Right ventricle myocardium superior (tissue), 1 donor: ENCODE measurements at places on chromosomes 12 and 14. TPM values are rescaled to one million over a fixed set of nuclear protein-coding genes. Genes with fewer than 3 reads are reported as not detected.

The CCDC177 gene
- total RNA-seq, result not detected

DNA sequence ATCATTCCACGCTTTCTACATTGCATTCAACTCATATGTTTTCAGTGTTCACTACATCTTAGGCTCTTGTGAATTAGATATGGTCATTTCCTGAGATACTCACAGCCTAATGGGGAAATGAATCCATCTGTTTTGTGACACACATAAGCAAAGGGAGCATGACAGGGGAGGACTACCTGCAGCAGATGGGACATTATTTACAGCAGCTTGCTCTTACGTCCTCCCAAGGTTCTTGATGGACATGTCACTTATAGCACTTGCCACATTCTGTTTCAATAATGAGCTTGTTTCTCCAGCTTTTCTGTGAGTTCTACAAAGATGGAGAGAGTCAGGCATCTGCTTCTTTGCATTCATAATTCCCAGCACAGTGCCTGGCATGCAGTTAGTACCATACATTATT is 1509.6 kb upstream of the TMEM132C start:
- DNase-seq, result no peak

DNA sequence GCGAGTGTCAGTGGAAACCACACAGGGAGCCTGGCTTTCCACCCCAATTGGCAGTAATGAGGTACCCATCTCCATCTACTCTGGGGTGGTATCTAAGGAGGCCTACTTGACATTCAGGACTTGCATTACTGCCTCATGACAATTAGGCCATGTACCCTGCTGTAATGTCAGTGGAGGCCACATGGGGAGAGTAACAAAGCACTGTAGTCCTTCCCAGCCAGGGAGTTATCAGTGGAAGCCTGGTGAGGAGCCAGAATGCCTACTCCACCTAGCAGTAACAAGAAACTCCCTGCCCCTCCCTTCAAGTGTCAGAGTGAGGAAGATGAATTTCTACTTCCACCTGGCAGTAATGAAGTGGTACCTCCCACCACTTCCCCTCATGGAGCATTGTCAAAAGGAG is 12.5 kb downstream of the TIMM9 start:
- DNase-seq, result no peak

- no peak for DNase-seq
These were observed 1.8 kb upstream of the RAB5B start for GRCh38 chr12:55972042-55972441.

DNA sequence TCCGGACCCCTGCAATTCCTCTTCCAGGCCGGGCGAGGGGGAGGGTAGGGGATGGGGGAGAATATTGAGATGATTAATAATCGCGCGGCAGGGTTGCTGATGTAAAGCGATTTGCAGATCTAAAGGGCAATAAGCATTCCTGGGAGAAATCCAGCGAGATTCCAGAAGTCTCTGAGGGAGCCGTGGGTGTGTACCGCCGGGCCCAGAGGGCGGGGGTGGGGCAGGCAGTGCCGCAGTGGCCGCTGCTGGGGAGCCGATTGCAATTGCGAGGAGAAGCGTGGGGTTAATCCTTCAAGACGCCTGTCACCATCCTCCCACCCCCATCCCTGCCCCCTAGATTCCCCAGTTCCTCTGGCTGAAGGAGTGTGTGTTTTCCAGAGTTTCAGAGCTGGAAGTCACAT is 16.4 kb downstream of the FOS start:
- peak; percentile 77 for DNase-seq

- no peak for DNase-seq
These were observed 3.0 kb upstream of the FNTB start for GRCh38 chr14:64983439-64984310.

GRCh38 chr12:15116983-15117382 is 104.2 kb downstream of the RERG start:
- no peak for DNase-seq

GRCh38 chr12:77488041-77488620 is 342.6 kb upstream of the NAV3 start:
- no peak for DNase-seq

The OAS2 gene
- 3.7 TPM for total RNA-seq

DNA sequence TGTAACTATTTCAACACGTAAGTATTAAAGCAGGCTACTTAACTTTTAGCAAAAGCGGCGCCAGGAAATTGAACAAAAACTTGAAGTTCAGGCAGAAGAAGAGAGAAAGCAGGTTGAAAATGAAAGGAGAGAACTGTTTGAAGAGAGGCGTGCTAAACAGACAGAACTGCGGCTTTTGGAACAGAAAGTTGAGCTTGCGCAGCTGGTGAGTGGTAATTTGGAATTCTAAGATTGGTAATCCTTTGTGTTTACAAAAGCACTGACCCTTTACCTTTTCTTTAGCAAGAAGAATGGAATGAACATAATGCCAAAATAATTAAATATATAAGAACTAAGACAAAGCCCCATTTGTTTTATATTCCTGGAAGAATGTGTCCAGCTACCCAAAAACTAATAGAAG is 4.0 kb downstream of the PNN start:
- DNase-seq, result no peak

GRCh38 chr14:50432131-50432530 is 35.5 kb upstream of the CDKL1 start:
- DNase-seq, result no peak

DNA sequence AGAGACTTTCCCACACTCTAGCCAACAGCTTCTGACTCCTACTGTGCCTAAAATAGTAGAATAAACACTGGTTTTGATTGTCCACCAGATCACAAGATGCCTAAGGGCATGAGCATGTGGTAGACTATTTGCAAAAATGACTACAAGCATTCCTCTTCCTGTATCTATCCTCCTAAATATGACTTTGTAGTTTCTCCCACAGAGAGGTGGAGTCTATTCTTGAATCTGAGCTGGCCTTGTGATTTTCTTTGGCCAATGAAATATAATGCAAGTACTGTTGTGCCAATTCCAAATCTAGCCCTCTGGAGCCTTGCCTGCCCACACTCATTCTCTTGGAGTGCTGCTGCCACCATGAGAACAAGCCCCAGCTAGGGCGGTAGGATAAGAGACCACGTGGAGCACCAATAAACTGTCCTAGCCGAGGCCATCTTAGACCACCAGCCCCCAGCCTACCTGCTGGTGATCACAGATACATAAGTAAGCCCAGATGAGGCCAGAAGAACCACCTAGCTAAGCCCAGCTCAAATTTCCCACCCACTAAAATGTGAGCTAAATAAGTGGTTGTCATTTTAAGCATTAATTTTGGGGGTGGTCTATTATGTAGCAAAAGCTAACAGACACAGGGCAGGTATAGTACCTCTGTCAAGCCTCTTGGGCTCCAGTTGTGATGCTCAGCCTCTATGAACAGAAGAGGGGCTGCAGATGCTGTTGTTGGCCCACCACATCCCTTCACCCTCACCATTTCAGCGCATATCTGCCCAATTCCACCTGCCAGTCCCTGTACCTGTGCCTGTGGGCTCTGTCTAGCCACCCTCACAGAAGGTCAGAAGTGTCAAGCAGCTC is 17.9 kb downstream of the ZFP36L1 start:
- no peak for DNase-seq

The TMEM120B gene
- total RNA-seq, result 9.1 TPM

The PXN gene
- 47.1 TPM for total RNA-seq

DNA sequence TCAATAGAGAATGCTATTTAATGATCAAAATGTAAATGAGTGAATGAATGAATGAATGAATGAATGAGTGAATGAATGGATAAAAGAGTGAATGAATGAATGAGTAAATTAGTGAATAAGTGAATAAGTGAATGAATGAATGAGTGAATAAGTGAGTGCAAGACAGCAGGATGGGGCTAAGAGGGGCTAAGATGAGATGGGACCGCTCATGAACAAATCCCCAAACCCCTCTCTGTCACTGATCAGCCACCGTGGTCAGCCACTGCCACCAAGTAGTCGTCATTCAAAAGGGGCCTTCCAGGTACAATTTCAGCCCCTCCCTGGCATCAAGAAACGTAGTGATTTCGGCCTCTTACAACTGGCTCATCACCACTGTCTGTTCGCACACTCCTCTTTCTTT is 79.2 kb downstream of the BCL11B start:
- no peak for DNase-seq

The KRT75 gene
- not detected for total RNA-seq

The GSKIP gene
- 11.1 TPM for total RNA-seq

DNA sequence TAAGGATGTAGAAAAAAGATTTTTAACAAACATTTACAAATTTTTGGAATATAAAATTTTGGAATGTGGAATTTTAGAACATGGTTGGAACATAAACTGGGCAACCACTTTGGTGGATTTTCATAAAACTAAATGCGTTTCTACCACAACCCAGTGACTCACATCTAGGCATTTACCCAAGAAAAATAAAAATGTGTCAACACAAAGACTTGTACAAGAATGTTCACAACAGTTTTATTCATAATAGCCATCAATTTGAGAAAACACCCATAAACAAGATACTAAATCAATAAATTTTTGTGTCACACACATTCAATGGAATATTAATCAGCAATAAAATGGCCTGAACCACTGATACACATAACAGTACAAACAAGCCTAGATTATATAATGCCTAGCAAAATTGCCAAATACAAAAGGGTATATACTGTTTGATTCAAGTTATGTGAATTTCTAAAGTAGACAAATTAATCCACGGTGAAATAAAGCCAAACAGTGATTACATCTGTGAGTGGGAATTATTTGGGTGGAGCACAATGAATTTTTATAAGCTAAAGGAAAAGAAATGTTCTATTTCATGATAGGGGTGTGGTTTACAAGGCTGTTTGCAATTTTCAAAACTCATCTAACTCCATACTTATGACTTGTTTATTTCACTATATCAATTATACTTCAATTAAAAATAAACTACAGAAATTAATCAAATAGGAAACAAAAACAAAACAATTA is 415.2 kb upstream of the OR4E1 start:
- no peak for DNase-seq

GRCh38 chr14:101008631-101009336 is 105.3 kb upstream of the RTL1 start:
- no peak for DNase-seq

DNA sequence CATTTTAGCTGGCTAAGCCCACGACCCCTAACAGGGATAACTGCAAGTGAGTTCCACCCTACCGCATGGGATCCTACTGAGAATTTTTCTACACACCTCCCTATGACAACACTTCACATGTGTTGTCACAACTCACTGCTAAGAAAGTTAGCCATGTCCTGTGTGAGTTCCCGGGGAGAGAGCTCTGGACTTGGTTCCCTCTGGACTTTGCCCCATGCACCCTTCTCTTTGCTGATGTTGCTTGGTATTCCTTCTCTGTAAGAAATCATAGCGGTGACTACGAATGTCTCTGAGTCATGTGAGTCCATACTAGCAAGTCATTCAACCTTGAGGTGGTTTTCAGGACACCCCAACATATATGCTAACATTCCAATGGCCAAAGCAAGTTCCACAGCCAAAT is 9.5 kb upstream of the CDKN3 start:
- DNase-seq, result no peak

DNA sequence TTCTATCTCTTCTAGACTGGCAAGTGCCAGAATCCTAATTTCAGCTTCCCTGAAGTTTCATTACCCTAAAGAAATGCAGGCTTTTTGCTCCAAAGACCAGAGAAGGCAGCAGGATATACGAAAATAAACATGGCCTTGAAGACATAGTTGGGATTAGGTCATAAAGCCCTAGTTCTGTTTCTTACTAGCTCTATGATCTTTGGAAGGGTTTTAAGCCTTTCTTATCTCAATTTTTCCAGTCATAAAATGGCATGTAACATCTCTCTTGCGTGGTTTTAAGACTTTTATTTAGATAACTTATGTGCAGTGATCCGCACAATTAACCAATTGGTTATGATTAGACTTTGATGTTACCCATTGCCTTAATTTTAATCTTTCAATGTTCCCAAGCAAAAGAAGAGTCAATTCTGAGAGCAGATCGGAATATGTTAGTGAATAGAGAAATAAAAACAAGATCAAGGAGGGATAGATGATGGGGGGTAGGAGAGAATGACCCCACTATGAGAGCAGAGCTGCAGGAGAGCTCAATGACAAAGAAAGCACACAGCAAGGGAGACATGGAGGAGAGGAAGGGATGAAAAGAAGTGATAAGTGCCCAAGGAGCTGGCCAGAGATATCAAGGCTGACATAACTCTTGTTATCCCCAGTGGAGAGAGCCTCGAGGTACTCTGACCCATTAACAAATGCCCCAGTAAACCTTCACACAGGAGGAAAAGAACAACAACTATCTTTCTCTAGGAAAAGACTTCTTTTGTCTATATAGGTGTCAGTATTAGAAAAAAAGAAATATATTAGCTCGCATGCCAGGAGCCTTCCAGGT is 53.0 kb upstream of the ANP32D start:
- DNase-seq, result no peak

DNA sequence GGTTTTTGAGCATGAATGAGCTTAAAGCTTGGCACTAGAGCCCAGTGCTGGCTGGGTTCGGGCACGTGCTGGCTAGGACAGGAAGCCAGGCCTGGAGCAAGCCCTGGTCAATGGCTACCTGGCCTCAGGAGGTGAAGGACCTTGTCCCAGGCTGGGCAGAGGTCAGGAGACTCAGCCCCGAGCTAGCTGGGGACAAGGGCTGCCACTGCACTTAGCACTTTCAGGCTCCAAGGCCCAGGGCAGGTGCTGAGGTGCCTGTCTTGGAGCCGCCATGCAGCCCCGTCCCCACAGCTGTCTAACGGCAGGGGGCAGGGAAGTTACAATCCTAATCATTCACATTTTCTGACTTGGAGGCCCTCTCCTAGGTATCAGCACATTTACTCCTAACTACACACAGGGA is 4.3 kb upstream of the AQP6 start:
- no peak for DNase-seq

DNA sequence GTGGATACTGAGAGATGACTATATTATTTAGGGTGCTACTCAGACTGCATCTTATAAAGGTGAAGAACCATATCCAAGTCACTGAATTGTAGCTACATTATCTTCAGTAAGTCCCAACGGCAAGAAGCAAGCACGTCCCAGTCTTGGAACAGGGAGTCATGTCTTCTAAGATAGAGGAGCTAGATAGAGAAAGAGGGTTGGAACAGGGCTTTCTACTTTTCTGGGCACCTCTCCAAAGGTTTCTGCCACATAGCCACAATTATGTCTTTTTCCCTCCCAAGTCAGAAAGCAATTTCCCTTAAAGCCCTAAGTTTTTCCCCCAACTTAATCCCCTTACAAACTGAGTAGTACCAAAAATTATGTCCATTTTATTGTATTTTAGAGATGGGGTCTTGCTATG is 22.4 kb downstream of the MAPK1IP1L start:
- no peak for DNase-seq

- DNase-seq, result no peak
These were observed 81.8 kb downstream of the TSPAN9 start for GRCh38 chr12:3158851-3159465.

GRCh38 chr12:10771132-10771733 is 31.2 kb downstream of the TAS2R7 start:
- DNase-seq, result no peak

GRCh38 chr12:121797937-121798786 is 4.7 kb upstream of the RHOF start:
- DNase-seq, result peak; percentile 89

- no peak for DNase-seq
These were observed 302.3 kb upstream of the TMEM132C start for GRCh38 chr12:127964717-127965116.

- DNase-seq, result peak; percentile 71
These were observed 3.3 kb downstream of the FLRT2 start for GRCh38 chr14:85533023-85533860.

The VDR gene
- total RNA-seq, result 0.11 TPM

The KRT5 gene
- not detected for total RNA-seq
